Pancreas (tissue), 10 donors: ENCODE measurements at places on chromosomes 12 and 14. TPM values are rescaled to one million over a fixed set of nuclear protein-coding genes. Genes with fewer than 3 reads are reported as not detected.

Gene TC2N
- polyA plus RNA-seq, result 23.9 TPM

- no peak for DNase-seq
Measured at GRCh38 chr14:88452231-88452630, 66.8 kb downstream of the SPATA7 start.

GRCh38 chr12:107045186-107045585 lies 48.2 kb downstream of the CRY1 start:
- no peak for DNase-seq

- DNase-seq, result no peak
Measured at GRCh38 chr12:109193896-109194295, 77.5 kb downstream of the ACACB start.

Gene MARK3
- polyA plus RNA-seq, result 84.7 TPM

Gene RTL1
- polyA plus RNA-seq, result 0.02 TPM

GRCh38 chr14:92982956-92983355 lies 60.0 kb downstream of the CHGA start:
- DNase-seq, result no peak

DNA sequence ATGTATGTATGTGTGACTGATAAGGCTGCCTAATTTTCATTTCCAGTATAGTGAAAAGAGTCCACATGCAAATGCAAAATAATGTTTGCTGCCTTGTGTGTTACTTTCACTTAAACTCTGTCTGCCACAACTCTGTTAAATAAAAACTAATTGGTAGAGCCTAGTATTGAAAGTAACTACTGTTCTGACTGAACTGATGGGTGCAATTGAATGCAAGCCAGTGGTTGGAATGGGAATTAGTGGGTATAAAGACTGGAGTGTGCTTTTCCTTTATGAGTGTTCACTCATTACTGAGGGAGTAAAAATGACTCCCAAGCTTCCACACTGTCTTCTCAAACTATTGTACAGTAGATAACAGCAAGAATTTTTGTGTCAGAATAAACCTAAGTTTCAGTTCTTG lies 571.0 kb downstream of the TMTC2 start:
- no peak for DNase-seq

DNA sequence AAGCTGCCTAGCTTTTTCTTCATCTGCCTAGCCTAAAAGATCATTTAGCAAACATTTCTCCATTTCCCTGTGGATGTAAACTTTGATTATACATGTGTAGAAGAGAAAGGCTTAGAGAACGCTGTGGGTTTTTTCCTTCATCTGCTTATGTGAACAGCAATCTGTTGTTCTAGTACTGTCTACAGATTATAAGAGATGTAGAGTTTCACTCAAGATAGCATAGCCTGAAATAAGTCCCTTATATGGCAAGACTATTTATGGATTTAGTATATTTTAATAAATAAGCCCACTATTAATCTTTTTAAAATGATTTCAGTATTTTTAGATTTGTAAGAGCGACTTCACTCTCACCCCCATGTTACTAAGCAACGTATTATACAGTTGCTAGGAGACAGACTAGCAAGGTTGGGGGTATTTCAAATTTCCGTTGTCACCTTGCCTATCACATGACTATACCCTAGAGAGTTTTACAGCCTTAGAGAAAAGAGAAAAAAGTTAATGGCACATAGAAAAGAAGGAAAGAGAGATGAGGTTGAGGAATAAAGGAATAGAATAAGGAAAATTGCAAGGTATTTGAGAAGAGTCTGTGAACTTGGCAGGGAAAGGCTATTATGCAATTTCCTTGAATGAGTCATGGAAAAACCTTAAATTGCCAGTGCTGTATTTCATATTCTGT lies 12.2 kb upstream of the TUBA1A start:
- no peak for DNase-seq

DNA sequence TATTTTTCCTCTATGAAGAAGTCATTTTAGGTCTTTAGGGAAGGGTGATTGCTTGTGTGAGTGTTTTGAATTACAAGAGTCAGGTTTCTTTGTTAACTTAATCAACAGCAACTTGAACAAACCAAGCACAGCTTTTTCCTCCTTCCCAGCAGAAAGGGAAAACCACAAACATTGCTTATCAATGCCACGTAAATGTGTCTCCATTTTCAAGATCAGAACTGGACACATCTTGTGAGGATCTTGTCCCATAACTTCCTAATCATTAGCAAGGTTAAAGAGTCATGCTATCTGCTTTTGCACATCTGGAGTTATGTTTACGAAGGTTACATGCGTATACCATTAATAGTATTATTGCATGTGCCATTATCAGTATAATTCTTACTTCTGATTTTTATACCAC lies 248.0 kb upstream of the FLRT2 start:
- no peak for DNase-seq

Gene SLC2A13
- polyA plus RNA-seq, result 2.7 TPM

Gene TOMM20L
- not detected for polyA plus RNA-seq

- no peak for DNase-seq
Measured at GRCh38 chr14:60632777-60633176, 16.5 kb downstream of the SIX1 start.

Gene PLXNC1
- polyA plus RNA-seq, result 0.53 TPM

Gene IL26
- not detected for polyA plus RNA-seq

DNA sequence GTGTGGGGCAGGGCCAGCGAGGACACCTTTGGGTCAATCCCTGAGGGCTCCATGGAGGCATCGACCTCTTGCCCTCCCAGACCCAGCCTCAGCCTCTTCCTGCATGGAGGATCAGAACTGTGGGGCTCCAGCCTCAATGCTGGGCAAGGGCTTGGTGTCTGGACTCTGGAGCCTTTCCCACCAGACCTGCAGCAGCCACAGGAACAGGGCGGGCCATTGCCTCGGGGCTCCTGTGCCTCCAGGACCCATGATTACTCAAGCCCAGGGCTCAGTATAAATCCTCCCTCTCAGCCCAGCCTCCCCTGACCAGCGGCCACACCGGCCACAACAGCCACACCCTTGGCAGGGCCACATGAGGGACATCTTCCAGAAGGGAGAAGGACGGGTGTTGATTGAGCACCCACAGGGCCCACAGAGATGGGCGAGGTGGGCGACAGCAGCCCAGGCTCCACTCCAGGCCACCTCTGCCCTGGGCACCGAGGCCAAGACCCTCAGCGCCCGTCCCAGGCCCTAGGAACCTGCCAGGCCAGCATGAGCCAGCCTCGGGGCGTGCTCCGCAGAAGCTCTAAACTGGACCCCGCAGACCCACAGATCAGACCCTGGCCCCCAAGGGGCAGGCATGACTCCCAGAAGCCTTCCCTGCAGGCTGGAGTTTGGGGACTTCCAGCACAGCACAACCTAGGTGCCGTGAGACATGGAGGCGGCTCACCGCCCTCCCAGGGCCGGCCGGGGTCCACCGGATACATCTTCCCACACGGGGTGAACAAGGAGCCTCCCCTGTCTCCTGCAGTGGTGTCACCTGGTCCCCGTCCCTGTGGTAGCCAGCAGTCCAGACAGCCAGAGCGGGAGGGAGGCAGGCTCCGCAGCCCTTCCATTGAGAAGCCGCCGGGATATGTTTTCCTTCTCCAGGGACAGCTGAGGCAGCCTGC lies 25.1 kb downstream of the NCOR2 start:
- no peak for DNase-seq

- no peak for DNase-seq
Measured at GRCh38 chr12:12439636-12440035, 82.8 kb downstream of the BORCS5 start.

Gene AMDHD1
- 1.8 TPM for polyA plus RNA-seq

Gene ANKRD33
- polyA plus RNA-seq, result not detected

- no peak for DNase-seq
Measured at GRCh38 chr12:89494411-89495231, 30.0 kb downstream of the GALNT4 start.

DNA sequence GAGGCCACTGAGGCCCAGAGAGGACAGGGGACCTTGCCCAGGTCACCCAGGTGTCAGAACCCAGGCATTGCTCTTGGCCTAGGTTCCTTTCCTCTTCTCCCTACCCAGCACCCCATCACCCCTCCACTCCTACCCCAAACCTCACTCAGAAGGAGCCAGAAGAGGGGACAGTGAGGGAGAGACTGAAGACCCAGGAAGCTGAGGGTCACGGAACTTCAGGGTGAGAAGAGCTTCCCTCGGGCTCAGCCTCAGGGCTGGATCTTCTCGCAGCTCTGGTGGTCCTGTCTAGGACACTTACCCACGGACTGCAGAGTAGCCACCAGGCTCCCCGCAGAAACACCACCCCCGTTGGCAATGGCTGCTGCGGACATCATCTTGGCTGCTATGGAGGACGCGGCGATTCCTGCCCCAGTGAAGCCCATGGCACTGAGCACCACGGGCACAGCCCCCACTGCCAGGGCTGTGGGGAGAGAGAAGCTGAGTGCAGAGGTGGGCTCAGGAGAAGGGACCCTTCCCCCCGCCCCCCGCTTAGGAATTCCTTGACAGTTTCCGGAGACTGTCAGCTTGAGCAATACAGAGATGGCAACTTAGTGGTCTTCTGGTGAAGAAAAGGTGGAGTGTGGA lies 1.1 kb downstream of the IFI27L2 start:
- peak; percentile 53 for DNase-seq

- no peak for DNase-seq
Measured at GRCh38 chr14:105275267-105275946, 25.4 kb downstream of the BRF1 start.

DNA sequence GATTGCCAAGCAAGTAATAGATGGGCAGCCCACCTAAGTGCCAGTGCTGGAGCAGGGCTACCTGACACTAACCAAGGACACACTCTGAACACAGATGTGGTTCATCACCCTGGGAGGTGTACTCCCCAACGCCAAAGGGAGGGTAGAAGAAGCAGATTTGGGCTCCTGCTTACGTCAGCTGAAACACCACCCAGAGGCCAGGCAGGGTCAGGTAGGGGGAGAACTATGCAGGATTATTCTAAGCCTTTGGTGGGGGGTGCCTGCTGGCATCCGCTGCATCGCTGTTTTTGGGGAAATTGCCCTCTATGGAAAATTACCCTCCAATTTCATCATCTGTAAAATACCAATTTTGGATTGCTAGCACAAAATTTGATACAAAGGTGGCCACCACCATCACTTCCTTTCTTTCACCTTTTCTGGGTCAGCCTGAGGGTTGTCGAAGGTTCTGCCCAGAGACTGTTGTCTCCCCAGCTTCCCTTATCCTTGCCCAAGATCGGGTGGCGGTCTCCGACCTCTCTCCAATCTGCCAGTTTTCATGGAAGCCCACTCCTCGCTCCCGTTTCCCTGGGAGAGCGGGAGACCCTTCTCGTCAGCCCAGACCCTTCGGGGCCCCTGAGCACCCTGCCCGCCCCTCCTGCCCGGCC lies 535 bp downstream of the BIN2 start:
- DNase-seq, result no peak

Gene CIROP
- not detected for polyA plus RNA-seq

DNA sequence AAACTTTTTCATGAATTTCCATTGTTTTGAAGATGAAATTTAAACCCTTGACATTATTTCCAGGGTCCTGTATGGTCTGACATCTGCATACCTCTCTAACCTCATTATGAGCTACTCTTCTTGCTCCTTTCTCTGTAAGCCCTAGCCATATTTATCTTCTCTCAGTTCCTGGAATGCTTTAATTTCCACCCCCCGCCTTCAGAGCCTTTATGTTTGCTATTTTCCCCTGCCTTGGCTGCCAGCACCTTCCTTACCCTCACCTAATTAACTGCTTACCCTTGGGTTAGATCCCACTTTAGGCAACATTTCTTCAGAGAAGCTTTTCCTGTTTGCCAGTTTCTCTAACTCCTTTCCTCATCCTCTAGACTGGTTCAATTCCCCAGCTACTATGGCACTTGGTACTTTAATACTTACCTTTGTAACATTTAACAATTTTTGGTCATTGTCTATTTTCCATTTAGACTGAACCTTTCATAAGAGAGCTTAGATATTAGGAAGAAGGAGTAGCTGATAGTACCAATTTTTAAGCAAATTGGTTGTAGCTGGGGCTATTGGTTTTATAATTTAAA lies 6.0 kb downstream of the STYX start:
- no peak for DNase-seq

GRCh38 chr12:106227641-106228319 lies 20.0 kb downstream of the CKAP4 start:
- no peak for DNase-seq

GRCh38 chr12:102528111-102528510 lies 47.7 kb upstream of the IGF1 start:
- DNase-seq, result no peak

GRCh38 chr12:127070515-127071157 lies 1196.3 kb upstream of the TMEM132C start:
- no peak for DNase-seq

DNA sequence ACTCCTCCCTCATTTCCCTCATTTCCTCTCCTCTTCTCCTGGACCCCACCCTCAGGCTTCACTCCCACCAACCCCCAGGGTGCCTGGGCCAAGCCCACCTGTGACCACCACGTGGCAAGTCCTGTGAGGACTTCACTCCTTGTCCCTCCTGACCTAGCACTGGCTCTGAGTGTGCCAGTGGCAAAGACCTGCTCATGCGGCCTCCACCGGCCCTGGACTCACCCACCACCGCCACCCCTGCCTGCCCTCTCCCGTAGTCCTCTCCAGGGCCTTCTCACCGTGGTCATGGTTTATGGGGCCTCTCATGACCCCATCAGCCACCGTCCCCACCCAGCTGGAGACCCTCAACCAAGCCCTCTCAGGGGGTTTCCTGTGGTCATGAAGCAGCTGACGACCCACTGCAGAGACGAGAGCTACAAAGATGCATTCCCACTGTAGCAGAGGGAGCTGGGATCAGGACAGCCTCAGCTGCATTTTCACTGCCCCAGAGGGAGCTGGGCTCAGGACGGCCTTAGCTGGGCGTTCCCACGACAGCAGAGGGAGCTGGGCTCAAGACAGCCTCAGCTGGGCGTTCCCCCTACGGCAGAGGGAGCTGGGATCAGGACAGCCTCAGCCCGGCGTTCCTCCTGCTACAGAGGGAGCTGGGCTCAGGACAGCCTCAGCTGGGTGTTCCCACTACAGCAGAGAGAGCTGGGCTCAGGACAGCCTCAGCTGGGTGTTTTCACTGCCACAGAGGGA lies 3.2 kb upstream of the C14orf180 start:
- no peak for DNase-seq

DNA sequence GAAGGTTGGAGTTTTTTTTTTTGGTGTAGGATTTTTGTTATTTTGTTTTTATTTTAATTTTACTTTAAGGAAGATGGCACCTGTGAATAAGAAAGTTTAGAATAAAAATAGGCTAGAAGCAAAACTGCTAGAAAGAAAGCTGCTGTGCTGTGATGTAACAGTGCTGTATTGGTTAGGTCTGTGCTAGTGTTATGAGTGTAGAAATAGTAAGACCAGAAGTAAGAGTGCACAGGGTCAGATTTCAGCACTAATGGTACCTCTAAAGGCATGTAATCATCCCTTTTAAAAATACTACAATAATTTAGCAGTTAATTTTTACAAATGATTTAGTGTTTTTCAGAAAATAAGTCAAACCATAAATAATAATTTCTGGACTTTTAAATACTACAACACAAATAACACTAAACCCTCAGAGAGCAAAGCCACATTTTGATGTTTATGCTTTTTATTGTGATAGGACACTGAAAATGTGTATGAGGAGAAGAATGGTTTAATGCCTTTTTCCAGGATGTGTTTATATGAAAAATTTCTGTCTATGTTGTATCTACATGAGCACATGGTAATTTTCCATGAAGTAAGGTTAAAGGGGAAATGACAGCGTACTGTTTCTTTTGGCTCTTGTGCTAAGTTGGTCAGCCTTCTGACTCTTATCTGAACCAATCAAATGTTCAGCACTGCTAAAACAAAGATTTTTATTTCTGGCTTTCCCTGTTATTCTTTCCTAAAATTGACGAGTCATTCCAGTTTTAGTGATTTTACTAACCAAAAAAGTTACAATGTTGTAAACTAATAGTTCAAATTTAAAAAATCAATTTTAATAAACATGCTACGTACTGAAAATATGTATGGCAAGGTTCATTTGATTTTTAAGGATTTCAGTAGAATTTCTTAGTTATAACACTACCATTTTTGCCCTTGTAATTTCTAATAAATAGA lies 96.1 kb downstream of the PPHLN1 start:
- no peak for DNase-seq

GRCh38 chr12:116127859-116128258 lies 149.6 kb downstream of the MED13L start:
- DNase-seq, result no peak
